ENCODE measurements at places on chromosomes 6 and 20.

- no peak for DNase-seq
These were observed 164.9 kb downstream of the CENPW start for GRCh38 chr6:126504792-126505191.

DNA sequence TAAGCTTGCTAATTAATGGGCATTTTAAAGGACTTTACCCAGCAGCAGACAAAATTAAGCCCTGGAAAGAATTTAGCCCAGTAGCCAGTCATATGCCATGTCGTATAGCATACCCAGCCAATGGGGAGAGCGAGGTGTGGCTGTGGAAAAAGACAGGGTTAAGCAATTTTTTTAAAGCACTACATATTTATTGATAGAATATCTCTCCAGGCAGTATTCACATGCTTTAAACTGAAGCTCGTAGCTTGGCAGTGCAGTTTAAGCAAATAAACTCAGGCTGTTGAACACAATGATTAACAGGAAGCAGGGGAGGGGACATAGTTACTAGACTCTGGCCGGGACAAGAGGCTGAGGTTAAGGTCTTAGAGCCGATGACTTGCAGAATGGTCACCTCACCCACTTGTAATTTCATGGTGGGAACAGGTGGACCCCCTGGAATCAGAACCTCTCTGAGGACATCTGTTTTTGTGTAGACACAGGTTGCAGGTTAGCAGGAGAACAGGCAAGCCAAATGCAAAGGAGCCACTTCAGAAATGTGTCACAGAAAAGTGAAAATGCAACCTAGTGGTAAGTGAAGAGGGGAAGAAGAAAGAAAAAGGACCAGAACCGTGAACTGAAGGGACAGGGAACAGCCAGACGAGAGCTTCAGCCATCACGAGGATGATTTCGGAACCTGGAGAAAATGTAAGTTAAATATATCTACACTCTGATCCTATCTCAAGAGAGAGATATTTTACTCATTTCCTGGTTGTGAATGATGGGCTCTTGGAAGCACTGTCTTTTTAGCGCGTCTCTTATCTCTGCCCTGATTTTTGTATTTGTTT lies 7.2 kb downstream of the GCNT2 start:
- peak; percentile 64 for DNase-seq

DNA sequence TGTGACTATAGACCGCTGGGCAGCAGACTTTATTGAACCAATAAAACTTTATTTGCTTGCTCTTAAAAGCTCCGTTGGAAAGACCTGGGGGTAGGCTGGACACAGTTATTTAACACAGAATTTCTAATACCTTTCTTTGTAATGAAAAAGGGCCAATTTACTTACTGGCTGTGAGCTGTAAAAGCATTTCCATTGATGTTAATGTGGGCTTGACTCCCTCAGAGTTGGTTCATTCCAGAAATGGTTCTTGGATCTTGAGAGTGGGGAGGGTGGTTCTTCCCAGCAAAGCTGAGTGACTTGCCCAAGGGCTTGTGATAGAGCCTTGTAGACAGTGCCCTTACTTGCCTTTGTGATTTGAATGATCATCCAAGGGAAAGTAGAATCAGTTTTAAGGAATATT lies 100.6 kb downstream of the SOX4 start:
- no peak for DNase-seq

DNA sequence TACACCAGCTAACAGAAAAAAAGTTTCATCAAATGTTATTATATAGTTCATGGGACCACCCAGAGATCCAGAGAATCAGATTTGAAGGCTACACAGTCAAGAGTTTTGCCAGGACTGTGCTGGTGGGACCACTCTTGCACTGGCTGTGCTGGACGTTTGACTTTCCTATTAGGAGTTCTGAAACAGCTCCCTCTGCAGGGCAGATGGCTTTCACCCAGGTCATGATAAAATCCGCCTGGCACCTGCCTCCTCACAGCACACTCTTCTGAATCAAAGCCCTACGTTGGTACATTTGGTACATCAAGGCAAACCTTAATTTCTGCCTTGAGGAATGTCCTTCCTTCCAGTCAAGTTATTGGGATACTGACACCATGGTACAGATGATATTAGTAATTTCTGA lies 302.1 kb downstream of the ZNF217 start:
- peak; percentile 49 for DNase-seq

DNA sequence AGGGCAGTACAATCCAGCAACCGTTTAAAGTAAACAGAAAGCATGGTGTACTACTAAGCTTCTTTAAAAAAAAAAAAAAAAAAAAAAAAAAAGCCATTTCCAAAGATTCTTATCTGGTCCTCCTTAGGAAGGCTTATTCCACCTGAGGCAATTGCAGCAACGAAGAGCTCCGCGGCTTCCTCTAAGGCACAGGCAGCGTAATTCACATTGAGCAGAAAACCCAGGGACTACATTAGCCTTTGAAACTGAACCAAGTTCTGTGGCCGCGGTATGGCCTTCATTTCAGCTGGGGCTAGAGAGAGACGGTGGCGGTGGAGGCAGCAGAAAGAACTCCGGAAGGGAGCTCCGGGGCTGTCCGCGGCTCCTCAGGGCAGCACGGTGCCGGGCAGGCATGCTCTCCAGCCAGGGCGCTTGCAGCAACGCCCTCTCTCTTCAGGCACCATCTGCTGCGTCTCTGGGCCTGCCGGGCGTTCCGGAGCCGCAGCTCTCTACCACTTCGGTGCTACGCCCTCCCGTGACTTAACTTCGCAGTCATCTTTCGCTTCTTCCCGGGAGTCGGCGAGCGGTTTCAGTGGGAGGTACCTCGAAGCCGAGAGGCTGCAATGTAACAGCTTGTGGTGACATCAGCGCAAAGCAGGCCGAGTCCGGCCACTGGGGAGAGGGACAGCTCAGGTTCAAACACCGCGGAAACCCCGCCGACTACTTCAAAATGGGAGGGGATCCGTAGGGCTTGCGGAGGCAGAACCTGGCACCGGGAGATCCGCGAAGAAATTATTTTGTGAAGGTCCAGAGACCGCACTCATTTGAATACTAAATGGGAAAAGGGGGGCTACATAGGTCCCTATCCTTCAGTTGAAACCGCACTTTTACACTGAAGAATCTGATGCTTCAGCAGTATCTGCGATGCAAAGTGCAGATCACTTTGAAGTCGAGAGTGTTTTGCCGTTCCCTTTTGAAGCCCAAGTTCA lies 100.0 kb downstream of the DST start:
- peak; percentile 99 for DNase-seq

- DNase-seq: no peak
These were observed 8.8 kb downstream of the STX16 start for GRCh38 chr20:58659841-58660240.

Measured in OCI-M1 (cell line).